Astrocyte (in vitro differentiated cells and primary cell): ENCODE measurements at places on chromosomes 11 and 22. TPM values are rescaled to one million over a fixed set of nuclear protein-coding genes. Genes with fewer than 3 reads are reported as not detected.

DNA sequence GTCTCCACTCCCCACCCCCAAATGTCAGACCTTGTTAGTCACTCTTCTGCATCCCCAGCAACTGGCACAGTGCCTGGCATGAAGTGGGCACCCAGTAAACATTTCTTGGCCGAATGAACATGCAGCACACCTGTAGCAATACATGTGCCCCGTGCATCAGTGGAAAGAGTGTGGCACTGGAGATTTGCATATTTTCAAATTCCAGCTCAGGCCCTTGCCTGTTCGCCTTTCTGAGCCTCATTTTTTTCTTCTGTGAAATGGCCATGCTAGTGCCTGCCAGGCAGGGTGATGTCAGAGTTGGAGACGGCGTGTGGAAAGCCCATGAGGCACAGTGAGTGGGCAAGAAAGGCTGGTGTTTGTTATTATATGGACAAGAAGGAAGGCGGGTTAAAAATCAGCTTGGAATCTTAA is 38.7 kb downstream of the CD82 start:
- DNase-seq: peak; percentile 28
- no peak overlapping the region for H3K27ac ChIP-seq
- no peaks in the 10 kb centered on the region for H3K27me3 ChIP-seq
- H3K36me3 ChIP-seq: no peaks in the 10 kb centered on the region
- H3K4me3 ChIP-seq: no peak overlapping the region
- peaks cover 9% of the 10 kb centered on the region for H3K4me1 ChIP-seq

Gene RAG1
- total RNA-seq: 2.0 and 3.2 TPM in 2 replicates

DNA sequence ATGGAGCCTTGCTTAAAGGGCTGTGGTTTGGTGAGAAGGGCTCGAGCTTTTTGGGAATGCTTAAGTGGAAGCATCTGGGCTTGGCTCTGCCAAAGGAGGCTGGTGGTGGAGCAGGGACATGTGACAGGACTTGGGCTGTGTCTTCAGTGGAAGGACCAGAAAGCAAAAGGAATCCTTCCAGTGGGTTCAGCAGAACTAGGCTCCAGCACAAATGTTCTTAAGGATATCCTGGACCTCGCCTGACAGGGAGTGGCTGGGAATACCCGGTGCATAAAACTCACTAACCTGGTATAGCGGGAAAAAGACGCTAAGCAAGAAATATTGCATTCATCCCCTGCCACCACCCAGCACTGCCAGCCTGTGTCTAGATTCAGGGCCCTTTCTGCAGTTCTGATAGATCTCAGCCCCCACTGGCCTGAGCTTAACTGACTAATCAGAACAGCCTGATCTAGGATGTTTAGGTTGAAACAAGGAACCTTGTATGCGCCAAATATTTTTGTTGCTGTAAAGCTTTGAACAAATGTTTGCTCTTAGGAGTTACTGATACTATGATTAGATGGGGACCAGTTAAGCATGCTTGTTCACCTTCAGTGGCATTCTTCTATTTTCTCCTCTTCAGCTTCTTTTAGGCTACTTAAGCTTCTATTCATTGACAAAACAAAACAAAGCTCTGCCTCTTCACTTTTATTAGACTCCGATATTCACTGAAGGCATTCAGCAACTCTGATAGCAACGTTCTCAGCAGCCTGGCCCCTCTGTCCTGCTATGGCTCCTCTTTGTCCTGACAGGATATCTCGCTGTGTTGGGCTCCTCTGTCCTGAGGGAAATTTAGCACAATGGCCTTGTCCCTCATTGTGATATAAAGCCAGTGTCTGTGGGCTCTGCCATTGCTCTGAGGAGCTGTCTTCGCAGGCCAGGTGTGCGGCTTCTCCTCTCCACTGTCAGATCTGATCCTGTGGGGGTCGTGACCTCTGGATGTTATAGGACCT is 25.0 kb downstream of the PPFIBP2 start:
- H3K4me3 ChIP-seq: no peak overlapping the region
- no peak overlapping the region for H3K27ac ChIP-seq
- no peaks in the 10 kb centered on the region for H3K4me1 ChIP-seq

Gene TRIM51
- total RNA-seq: not detected in 2 replicates

Gene USP28
- 35.0 and 39.3 TPM in 2 replicates for total RNA-seq

GRCh38 chr11:1077417-1078119 is 2.9 kb downstream of the MUC2 start:
- no peaks in the 10 kb centered on the region for H3K36me3 ChIP-seq
- no peak for DNase-seq
- no peak overlapping the region for H3K4me3 ChIP-seq
- H3K27me3 ChIP-seq: no peaks in the 10 kb centered on the region

DNA sequence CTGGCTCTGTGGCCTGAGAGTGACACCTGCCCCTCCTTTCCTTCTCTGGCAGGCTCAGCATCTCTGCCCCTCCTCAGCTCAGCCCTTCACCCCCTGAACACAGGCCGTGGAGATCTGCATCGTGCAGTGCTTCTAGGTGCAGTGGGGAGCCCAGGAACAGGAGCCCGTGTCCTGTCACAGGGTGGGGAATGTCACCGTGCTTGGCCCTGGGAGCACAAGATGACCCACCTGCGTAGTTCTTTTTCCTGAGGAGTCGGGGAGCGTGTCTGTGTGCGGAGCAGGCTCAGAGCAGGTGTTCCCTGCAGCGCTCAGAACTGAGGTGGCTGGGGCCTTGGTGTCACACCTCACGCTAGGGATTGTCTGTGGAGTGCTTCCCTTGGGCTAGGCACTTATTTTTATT is 10.6 kb downstream of the TBC1D22A start:
- H3K27ac ChIP-seq: no peak overlapping the region
- no peak overlapping the region for H3K4me3 ChIP-seq
- no peaks in the 10 kb centered on the region for H3K27me3 ChIP-seq
- peaks cover 16% of the 10 kb centered on the region for H3K4me1 ChIP-seq
- no peaks in the 10 kb centered on the region for H3K36me3 ChIP-seq
- no peak for DNase-seq

Gene ARFGAP3
- total RNA-seq: 59.5 and 64.1 TPM in 2 replicates

GRCh38 chr22:21947040-21948014 is 5.3 kb downstream of the PPM1F start:
- H3K4me3 ChIP-seq: no peak overlapping the region
- H3K36me3 ChIP-seq: peaks cover 7% of the 10 kb centered on the region
- H3K4me1 ChIP-seq: peaks cover 30% of the 10 kb centered on the region

Gene OR5P2
- total RNA-seq: 1.2 and 1.4 TPM in 2 replicates

Gene TNNT3
- not detected in 2 replicates for total RNA-seq

Gene OR10A5
- total RNA-seq: not detected in 2 replicates

- no peaks in the 10 kb centered on the region for H3K27me3 ChIP-seq
- H3K4me3 ChIP-seq: peak overlapping the region; percentile 81
- peaks cover 25% of the 10 kb centered on the region for H3K36me3 ChIP-seq
- peak overlapping the region; percentile 84 for H3K27ac ChIP-seq
- DNase-seq: no peak
Measured at GRCh38 chr11:12111549-12112520, 1.4 kb downstream of the MICAL2 start.

DNA sequence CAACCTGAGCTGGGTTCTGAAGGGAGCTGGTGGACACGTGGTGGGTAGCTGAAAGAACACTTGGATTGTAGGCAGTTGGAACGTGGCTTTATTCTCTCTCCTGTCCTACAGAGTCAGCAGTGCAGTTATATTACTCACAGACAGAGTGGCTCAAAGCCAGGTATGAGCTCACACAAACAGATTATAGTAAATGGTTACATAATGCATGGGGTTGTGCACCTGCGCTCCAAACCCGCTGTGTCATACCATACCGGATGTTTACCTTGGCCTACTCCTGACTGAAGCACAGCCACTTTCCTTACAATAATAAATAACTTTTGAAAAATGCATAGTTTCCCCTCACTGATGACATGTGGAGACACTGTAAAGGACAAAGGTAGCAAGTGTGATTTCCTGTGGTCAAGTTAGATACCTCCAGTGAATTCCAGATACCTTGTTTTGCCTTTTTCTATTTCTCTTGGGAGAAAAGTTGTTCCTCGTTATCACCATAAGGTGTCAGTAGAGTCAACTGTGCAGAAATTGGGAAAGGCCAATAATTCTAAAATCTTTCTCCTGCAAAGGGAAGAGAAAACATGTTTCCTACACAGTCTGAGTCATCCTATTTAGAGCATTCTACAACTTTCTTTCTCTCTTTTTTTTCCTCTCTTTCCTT is 13.5 kb downstream of the MS4A6A start:
- peak; percentile 6 for DNase-seq
- no peaks in the 10 kb centered on the region for H3K4me1 ChIP-seq
- H3K27ac ChIP-seq: no peak overlapping the region
- no peaks in the 10 kb centered on the region for H3K27me3 ChIP-seq
- no peaks in the 10 kb centered on the region for H3K36me3 ChIP-seq

DNA sequence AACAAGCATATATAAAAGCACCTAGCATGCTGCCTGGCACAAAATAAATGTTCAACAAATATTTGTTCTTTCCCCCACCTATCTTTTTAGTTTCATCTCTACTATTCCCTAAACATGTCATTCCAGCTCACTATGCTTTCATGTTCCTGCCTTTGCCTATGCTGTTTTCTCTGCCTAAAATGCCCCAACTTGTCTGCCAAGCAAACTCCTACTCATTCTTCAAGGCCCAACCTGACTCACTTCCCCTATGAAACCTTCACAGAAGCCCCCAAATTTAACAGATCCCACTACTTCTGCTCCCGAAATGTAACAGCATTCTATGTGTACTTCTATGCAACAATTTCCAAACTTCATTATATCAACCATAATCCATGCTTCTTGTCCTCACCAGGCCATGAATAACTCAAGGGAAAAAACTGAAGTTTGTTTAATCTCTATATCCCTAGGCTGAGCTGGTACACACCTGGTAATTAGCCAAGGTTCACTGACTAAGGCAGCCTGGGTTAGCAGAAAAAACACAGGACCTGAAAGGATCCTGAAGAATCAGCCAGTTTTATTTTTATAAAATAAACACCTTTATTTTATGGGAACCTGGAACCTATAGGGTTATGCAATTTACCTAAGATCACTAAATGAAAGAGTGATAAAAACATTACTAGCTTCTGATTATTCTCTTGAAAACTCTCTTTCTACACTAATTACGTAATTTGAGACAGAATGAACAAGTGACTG is 72.2 kb downstream of the PAK1 start:
- DNase-seq: no peak
- no peaks in the 10 kb centered on the region for H3K27me3 ChIP-seq
- no peak overlapping the region for H3K4me3 ChIP-seq
- no peak overlapping the region for H3K27ac ChIP-seq

Gene HEPN1
- total RNA-seq: not detected in 2 replicates

DNA sequence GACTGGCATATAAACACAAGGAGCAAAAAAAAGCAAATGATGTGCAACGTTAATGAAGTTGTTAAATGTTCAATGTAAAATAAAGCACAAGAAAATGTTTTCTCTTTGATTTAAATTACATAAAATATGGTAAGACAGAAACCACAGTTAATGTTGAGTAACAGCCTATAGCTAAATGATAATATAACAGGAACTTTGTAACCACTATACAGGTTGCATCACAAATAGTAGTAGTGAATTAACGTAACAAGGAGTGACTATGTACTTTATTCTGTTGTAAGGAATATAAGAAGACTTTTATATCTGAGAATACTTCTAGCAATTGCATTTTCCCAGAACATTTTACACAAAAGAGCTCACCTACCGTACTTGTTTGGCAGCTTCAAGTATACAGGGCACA is 16.9 kb downstream of the SAAL1 start:
- H3K4me3 ChIP-seq: no peak overlapping the region
- no peak overlapping the region for H3K27ac ChIP-seq
- H3K4me1 ChIP-seq: no peaks in the 10 kb centered on the region
- peaks cover 34% of the 10 kb centered on the region for H3K36me3 ChIP-seq

Gene SPDYC
- not detected in 2 replicates for total RNA-seq

Gene SPI1
- not detected in 2 replicates for total RNA-seq

Gene CHRM1
- not detected in 2 replicates for total RNA-seq

Gene RIMBP3B
- total RNA-seq: 0.12 and 0.16 TPM in 2 replicates

GRCh38 chr11:1896923-1897322 is 5.2 kb upstream of the PRR33 start:
- H3K36me3 ChIP-seq: no peaks in the 10 kb centered on the region
- DNase-seq: no peak
- H3K27ac ChIP-seq: no peak overlapping the region
- H3K27me3 ChIP-seq: peaks cover 13% of the 10 kb centered on the region

Gene BCO2
- 0.48 and 0.62 TPM in 2 replicates for total RNA-seq

DNA sequence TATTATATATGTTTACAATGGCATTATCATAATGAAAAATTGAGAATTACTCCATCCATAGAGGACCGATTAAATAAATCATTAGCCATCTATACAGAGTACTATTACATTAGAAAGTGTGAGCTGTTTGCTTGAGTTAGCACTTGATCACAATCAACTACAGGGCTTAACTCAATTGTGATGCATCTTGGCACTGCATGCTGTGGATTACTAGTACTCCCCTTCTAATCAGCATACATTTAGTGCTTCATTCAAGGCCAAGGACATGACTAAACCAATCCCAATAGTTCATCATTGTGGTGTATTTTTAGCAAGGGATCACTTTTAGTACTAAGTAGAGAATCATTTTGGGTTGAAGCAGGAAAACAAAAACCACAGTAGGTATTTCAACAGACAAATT is 23.5 kb upstream of the ARHGAP42 start:
- H3K27ac ChIP-seq: no peak overlapping the region
- H3K36me3 ChIP-seq: no peaks in the 10 kb centered on the region
- H3K27me3 ChIP-seq: no peaks in the 10 kb centered on the region
- H3K4me3 ChIP-seq: no peak overlapping the region
- no peaks in the 10 kb centered on the region for H3K4me1 ChIP-seq

DNA sequence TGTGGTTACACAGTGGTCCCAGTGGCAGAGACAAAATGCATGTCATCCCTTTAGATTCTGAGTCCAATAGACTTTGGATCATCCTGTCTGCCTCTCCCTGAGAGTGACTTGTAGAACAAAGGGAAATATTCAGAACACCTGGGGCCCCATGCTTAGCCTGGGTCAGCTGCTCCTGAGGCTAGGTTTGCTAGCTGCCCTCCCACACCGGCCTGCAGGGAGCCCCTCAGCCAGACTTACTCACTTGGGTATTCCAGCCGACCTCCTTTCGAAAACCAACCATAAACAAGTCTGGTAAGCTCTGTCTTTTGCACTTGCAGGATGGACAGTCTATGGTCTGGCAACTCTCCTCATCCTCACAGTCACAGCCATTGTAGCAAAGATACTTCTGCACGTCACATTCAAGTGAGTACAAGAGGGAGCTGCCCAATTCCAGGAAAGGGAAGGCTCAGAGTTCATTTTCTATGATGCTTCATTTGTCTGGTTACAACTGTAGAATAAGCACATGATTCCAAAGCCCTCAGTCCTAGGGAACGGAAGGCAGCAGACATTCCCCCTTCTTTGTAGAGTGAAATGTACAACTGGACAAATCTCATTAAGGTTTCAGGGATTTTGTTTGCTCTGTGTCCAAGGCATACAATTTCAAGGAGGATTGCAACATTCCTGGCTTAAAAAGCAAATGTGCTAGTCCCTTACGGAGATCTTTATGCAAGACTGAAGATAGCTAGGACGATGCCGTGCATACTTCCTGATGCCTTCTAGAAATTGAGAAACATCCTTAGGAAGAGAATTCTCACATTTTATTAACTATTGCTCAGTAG is 65.5 kb upstream of the EMID1 start:
- no peaks in the 10 kb centered on the region for H3K27me3 ChIP-seq
- H3K4me3 ChIP-seq: no peak overlapping the region
- H3K4me1 ChIP-seq: no peaks in the 10 kb centered on the region
- H3K27ac ChIP-seq: no peak overlapping the region
- no peak for DNase-seq
